ENCODE measurements at places on chromosomes 11 and 22.

GRCh38 chr11:85459304-85459703 lies 167.8 kb downstream of the DLG2 start:
- no peak for DNase-seq

- no peak for DNase-seq
Observed at GRCh38 chr22:48753381-48753730, 1074.3 kb downstream of the BRD1 start.

DNA sequence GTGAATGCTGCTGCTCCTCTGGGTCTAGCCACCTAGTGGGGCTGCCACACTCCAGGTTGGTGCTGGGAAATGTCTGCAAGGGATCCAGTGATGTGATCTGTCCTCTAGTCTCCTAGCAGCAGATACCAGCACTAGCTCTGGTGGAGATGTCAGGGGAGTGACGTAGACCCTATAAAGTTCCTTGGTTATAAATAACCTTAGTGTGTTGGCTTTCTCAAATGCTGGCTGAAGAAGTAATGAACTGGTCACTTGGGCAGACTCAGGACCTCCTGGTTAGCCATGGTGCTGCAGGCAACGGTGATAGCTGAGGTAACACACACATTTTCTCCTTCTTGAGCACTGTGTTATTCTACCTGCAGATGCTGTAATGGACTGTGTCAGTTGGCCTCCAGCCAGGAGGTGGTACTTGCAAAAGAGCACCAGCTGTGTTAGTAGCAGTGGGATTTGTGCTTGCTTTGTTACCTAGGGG lies 35.5 kb downstream of the BBOX1 start:
- no peak for DNase-seq

GRCh38 chr22:50264946-50265669 lies 3.6 kb upstream of the MAPK12 start:
- DNase-seq = no peak

- no peak for DNase-seq
Observed at GRCh38 chr11:27041141-27041899, 705 bp downstream of the BBOX1 start.

Measured in RCC 7860 (cell line).